ENCODE measurements at places on chromosomes 5 and 9.

- no peak for DNase-seq
These were observed 87.6 kb downstream of the MAP1B start for GRCh38 chr5:72194846-72195245.

GRCh38 chr9:73701415-73702057 lies 549.9 kb downstream of the ANXA1 start:
- DNase-seq = no peak

DNA sequence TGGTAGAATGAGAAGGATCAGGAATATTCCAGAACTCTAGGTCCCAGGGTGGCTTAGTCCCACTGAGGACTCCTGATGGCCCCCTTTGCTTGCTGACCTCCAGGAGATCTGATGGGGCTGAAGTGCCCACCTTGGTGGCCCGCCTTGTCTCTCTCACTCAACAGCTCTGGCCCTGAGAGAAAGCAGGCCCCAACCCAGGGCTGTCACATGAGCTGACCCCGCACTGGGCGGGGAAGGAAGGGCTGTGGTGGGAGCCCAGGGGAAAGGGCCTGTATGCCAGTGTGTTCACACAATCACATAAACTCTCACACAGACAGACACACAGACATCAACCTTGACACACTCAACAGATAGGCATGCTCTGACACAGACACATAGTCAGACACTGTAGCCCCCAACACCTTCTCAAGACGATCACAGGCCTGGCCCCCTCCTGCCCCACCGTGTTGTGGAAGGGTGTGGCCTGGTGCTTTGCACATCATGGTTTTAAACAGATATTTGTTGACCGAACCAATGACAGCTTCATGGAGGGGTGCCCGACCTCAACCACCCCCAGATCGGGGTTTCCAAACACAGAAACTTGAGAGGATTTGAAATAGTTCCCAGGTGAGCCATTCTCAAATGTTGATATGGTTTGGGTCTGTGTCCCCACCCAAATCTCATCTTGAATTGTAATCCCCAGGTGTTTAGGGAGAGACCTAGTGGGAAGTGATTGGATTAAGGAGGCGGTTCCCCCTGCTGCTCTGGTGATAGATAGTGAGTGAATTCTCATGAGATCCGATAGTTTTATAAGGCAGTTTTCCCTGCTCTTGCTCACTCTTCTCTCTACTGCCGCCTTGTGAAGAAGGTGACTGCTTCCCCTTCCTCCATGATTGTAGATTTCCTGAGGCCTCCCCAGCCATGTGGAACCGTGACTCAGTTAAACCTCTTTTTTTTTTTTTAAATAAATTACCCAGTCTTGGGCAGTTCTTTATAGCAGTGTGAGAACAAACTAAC lies 48.5 kb upstream of the HAND1 start:
- DNase-seq = no peak

DNA sequence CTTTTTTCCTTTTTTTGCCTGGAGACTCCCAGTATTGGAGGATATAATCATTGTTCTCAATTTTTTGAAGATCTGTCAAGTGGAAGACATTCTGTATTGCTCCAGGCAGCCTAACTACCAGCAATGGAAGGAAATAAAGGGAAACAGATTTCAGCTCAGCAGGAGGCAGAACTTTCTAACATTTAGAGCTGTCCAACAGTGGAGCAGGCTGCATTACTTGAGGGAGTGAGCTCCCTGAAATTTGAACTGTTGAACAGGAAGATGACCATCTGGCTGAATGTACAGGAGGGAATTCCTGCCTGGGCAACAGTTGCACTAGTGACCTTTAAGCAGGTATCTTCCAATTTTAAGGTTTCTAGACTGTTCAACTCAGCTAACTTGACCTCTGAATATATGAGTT lies 1.1 kb upstream of the GAPVD1 start:
- DNase-seq = no peak

- no peak for DNase-seq
These were observed 182.7 kb downstream of the GNAQ start for GRCh38 chr9:77848897-77849296.

GRCh38 chr9:131641618-131642495 lies 96.5 kb downstream of the PRRT1B start:
- DNase-seq = no peak

GRCh38 chr9:34746526-34746925 lies 36.6 kb upstream of the CCL21 start:
- DNase-seq = no peak

GRCh38 chr5:6457592-6457991 lies 8.9 kb downstream of the UBE2QL1 start:
- DNase-seq = no peak

- DNase-seq = no peak
These were observed 111.3 kb downstream of the TMEM174 start for GRCh38 chr5:73284220-73284795.

- DNase-seq = no peak
These were observed 319.2 kb upstream of the CD180 start for GRCh38 chr5:67515762-67516161.

DNA sequence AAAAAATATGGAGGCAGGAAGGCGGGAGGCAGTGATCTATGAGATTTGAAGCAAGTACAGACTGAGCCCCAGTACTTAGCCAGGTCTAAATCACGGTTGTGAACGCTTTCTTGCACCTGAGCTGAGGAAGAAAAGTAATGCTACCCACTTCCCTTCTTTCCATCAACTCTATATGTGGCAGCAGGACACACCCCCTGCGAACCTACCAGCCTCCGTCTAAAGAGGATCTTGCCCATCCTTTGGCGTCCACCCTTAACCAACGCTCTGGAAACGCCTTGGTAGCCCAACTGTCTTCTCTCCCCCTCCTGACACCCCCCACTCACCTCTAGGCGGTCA lies 545 bp downstream of the HMGCS1 start:
- no peak for DNase-seq

GRCh38 chr5:155313518-155313917 lies 300.0 kb downstream of the KIF4B start:
- DNase-seq = no peak

DNA sequence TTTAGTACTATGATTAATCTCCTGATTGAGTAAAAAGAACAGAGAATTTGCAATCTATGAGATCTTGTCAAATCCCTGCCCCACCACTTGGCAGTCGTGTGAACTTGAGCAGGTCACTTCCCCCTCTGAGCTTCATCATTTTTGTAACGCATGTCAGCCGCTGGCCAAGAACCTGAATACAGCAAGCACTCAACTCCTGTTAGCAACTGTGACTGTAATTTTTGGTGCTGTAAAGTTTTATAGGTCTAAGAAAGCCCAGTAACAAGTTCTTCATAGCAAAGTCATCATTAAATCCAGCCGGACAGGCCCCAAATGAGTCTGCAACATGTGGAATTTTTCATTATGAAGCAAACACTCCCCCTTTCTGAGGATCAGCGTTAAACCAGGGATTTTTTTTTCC lies 49.4 kb downstream of the DRD1 start:
- DNase-seq = no peak
